Lung (tissue), 17 donors: ENCODE measurements at places on chromosomes 11 and 22. TPM values are rescaled to one million over a fixed set of nuclear protein-coding genes. Genes with fewer than 3 reads are reported as not detected.
A peak's percentile ranks its signal among the peaks of the same experiment; 100 is the strongest.

MRPL17 gene
- total RNA-seq: 43.2 TPM

AGBL2 gene
- total RNA-seq: 12.5 TPM

RNF215 gene
- 19.7 TPM for total RNA-seq

LRRC32 gene
- total RNA-seq: 69.9 TPM

ZNF214 gene
- 4.7 TPM for total RNA-seq

GRCh38 chr11:132080127-132080526, 709.7 kb downstream of the NTM start:
- DNase-seq: no peak

DNA sequence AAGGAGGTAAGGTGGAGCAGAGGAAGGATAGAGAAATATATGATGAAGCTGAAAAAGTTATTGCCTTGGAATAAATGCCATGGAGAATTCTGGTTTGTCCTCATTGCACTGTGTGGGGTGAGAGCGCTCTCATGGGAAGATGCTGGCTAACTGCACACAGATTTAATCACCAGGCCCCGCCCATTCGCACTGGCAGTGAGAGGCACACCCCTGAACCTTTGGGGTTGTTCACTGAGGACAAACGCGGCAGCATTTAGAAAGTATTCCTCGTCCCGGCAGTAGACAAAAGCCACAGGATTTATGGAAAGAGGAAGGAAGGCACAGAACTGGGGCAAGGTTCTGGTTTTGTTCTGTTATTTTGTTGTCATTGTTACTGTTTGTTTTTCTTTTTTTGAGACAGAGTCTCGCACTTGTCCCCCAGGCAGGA, 70.2 kb downstream of the MED15 start:
- DNase-seq: no peak

DNA sequence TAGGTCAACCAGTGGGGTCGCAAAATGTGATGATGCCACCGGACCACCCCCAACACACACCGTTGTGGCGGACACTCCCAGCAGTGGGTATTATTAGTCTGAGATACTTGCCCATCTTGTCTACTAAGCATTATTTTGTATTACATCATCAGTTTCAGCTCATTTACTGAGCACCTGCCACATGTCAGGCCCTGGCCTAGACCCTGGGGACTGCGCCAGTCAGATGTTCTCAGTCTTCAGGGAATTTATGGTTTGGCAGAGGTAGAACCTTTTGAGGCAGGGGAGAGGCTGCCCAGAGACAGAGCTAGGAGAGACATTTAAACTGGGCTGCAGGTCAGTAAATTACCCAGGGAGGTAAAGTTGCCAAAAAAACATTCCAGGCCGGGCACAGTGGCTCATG, 43.1 kb upstream of the GCAT start:
- DNase-seq: no peak

DNA sequence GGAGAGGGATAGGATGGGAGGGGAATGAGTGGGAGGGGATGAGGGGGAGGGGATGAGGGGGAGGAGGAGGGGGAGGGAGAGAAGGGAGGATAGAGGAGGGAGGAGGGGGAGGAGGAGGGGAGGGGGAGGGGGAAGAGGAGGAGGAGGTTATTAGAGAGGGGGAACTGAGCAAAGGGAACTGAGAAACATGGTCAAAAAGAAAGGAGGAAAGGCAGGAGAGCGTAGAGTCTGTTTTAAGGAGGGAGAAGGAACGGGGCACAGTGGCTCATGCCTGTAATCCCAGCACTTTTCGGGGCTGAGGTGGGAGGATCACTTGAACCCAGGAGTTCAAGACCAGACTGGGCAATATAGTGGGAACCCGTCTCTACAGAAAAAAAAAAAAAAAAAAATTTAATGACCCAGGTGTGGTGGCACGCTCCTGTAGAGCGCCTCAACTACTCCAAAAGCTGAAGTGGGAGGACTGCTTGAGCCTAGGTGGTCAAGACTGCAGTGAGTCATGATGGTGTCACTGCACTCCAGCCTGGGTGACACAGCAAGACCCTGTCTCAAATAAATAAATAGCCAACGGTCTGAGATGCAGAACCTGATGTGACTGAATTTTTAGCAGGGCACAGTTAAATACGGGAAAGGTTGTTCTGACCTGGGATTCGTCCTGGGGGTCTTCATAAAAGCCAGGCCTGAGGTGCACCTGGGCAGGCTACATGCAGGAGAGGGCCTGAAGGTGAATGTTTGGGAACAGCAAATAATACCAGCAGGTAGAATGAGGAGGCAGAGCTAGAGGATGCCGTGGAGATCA, 4.0 kb downstream of the B3GNT6 start:
- no peak for DNase-seq

DNA sequence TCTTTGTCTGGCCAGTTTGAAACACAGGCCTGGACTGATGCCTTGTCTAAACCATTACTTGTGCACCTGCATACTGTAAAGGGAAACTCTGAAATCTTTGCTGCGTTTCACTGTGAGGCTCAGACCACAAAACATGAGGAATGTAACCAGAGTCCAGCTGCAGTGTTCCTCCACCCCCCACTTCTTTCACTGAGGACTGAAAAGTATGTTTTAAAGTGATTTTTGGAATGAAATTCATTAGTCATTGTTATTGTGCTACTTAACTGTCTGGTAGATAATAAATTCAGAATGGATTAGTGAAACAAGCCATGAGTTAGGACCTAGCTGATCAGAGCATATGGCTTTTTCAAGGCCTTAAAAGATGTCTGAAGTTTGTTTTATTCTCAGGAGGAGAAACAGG, 181.2 kb downstream of the WNT11 start:
- DNase-seq: peak; percentile 31

DNA sequence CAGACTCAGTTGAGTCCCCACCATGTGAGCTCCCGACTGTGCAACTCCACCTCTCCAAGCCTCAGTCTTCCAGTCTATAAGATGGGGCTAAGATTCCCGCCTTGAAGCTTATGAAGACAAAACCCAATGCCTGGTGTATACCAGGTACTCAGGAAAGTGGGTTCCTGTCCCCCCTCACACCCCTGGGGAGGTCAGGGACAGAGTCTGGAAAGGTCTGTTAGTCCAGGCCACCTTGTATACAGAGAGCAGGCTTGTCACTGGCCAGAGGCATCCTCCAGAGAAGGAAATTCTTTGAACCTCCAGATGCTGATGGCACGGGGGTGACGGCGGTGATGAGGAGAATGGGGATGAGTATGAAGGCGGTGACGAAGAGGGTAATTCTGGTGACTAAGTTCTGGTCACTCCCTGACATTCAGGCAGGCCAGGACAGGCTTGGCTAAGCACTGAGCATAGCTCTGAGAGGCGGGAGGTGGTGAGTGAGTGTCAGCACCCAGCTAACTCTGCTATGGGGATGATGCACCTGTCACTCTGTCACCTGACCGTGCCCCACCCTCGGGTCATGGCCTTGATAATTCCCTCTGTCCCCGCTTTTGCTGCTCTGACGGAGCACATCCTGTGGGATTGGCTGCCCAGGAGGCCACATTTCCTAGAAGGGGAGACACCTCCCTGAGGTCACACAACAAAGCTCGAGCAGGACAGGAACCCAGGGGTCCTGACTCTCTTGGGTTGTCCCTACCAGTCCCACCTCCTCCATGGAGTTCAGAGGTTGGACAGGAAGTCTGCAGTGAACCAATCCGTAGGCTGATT, 30.9 kb upstream of the CSNK1E start:
- DNase-seq: no peak

DNA sequence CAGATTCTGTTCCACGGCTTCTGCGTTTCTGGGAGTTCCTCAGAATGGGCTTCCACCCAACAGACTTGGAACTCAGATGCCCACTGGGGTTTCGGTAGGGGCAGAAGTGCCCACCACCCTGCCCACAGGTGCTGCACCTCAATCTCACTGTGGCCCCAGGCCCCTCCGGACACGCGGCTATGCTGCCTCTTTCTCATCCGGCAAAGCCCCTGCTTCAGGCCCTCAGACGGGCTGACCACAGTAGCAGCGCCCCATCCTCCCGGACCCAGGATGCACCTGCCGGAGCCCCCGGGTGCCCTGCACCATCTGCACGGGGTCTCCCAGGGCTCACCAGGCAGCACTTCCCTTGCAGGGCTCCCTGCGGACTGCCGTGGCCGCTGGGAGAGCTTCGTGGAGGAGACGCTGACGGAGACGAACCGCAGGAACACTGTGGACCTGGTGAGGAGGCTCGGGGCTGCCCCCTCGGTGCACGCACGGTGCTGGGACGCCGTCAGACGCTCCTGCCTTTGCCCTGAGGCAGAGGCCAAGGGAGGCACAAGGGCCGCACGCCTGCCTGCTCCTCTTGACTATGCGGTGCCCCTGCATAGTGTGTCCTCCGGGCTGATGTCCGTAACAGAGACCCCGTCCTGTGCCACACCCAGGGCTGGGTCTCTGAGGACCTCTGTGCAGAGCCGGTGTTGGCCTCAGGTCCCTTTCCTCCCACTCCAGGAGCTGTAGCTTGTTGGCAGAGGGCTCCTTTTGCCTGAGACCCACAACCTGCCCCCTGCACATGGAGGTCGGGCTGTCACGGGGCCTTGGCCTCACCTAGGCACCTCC, 38.6 kb downstream of the SBF1 start:
- no peak for DNase-seq
